ENCODE measurements at places on chromosomes 7 and 10.

DNA sequence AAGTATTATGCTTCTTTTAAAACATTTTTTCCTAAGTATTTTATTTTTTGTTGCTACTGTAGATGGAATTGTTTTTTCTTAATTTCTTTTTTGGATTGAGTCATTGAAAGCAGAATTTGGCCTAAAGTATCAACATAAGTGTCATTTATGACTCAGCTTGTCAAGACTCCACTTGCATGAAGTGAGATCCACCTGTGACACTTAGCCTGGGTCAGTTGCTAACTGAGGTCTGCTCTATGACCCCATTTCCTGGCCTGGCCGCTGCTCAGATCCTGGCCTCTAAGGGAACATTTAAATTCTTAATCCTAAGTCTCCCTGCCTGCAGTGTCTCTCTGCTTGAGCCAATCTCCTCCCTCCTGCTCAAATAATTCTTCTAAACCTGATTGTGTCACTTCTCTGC lies 35.5 kb downstream of the TMEM270 start:
- H3K4me3 ChIP-seq: no peak overlapping the region
- no peak for DNase-seq
- H3K27ac ChIP-seq: no peak overlapping the region
- peaks cover 12% of the 10 kb centered on the region for H3K27me3 ChIP-seq

DNA sequence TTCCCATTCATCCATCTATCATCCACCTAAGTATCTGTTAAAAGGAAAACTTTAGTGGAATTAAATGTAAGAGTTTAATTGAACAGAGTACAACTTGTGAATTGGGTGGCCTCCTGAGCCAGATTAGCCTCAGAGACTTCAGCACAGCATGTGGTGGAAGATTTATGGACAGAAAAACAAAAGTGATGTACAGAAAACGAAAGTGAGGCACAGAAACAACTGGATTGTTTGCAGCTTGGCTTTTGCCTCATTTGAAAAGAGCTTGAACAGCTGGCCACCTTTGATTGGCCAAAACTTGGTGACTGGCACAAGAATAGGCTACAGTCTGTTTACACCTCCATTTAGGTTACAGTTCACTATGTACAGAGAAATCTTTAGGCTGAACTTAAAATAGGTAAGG lies 1463.4 kb upstream of the CELF2 start:
- no peak overlapping the region for H3K4me3 ChIP-seq
- H3K27ac ChIP-seq: no peak overlapping the region
- no peaks in the 10 kb centered on the region for H3K4me1 ChIP-seq

GRCh38 chr10:35421553-35422178 lies 85.4 kb downstream of the CCNY start:
- H3K4me3 ChIP-seq: no peak overlapping the region

DNA sequence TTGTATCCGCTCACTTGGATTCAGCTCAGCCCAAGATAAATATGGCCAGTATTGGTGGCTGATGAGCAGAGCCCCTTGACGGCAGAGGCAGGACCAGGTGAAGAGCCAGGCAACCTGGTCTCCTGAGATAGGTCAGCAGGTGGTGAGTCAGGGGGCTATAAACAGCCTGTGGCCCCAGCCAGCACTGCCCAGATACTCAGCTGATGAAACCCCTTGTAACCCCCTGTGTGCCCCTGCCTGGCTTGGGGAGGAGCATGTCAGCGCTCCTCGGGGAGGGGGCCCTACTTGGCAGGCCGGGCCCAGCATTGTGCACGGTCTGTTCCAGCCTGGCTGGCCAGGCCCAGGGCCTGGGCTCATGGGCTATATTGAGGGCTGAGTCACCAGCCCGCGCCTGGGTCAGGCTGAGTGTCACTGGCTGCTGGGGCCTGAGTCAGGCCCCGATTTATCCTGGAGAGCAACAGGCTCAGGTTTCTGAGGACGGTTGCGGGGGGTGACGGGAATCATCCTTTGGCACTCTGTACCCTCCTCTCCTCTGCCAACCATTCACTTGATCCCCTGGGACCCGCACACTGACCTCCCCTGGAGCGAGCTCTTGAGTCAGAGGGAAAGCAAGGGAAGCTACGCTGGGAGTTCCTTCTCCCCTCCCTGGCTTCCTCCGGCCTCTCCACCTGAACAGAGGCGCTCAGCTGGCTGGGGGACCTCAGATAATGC lies 2.8 kb upstream of the FLNC start:
- H3K4me3 ChIP-seq: no peak overlapping the region
- H3K27me3 ChIP-seq: peaks cover 38% of the 10 kb centered on the region
- DNase-seq: no peak
- H3K36me3 ChIP-seq: no peaks in the 10 kb centered on the region
- H3K27ac ChIP-seq: peak overlapping the region; percentile 73

Data from progenitor cell of endocrine pancreas (in vitro differentiated cells).